ENCODE measurements at places on chromosomes 11 and 22.

DNA sequence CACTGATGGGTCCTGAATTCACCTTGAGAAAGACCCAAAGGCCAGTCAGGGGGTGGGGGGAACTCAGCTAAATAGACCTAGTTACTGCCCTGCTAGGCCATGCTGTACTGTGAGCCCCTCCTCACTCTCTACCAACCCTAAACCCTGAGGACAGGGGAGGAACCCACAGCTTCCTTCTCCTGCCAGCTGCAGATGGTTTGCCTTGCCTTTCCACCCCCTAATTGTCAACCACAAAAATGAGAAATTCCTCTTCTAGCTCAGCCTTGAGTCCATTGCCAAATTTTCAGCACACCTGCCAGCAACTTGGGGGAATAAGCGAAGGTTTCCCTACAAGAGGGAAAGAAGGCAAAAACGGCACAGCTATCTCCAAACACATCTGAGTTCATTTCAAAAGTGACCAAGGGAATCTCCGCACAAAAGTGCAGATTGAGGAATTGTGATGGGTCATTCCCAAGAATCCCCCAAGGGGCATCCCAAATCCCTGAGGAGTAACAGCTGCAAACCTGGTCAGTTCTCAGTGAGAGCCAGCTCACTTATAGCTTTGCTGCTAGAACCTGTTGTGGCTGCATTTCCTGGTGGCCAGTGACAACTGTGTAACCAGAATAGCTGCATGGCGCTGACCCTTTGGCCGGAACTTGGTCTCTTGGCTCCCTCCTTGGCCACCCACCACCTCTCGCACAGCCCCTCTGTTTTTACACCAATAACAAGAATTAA is 2.4 kb upstream of the TTC36 start:
- no peak for DNase-seq

- DNase-seq = no peak
Measured at GRCh38 chr22:50724616-50725015, 13.4 kb upstream of the ACR start.

DNA sequence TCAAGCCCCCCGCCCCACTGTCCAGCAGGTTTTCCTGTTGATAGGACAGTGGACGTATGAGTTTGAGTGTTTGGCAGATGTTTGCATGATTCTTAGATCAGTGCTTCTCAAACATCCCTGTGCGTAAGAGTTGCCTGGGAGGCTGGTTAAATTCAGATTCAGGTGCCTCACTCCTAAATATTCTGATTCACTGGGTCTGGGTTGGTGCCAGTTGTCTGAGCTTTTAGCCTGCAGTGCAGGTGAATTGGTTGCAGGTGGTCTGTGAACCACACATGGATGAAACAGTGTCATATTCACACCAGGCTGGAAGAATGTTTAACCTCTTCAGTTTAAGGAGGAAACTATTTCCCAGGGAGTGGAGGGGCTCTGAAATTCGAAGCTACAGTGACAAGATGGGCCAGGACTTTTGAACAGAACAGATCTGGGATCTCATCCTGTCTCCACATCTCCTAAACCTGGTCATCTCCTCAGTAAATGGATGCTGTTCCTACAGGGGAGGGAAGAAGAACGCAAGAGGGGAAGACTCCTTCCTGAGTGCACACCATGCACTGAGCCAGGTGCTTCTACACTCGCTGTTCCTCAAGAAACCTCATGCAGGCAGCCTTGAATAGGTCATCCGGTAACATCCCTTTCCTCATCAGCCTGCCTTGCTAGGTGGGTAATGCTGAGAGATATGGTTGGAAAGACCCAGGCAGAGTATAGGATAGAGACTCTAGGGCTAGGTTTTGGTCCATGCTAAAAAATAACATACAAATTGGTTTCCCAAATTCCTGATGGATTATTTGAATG is 47.8 kb downstream of the TEAD1 start:
- DNase-seq = no peak

DNA sequence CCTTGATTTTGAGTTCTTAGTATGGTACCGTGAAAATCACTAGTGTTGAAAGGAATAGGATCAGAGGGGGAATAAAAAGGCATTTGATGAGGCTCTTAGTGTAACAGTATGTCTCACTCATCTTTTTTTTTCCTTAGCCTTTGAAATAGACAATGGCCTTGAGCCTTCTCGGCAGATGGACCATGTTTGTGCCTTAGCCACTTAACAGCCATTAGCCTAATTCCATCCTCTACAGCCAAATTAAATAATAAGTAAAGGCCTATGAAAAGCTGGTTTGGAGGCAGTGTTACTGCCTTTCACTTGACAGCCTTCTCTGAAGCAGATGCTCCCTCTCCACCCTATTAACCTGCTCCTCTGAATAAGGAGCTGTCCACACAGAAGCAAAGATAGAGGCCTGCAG is 580.7 kb downstream of the NTM start:
- DNase-seq = no peak
